Stimulated activated CD8-positive, alpha-beta memory T cell treated with anti-CD3 and anti-CD28 coated beads, Interleukin-2, amount 100 ng/mL, for 48 hours (primary cell): ENCODE measurements at places on chromosomes 2 and 18.

- no peak for DNase-seq
Measured at GRCh38 chr2:183532514-183532913, 408.3 kb downstream of the NUP35 start.

DNA sequence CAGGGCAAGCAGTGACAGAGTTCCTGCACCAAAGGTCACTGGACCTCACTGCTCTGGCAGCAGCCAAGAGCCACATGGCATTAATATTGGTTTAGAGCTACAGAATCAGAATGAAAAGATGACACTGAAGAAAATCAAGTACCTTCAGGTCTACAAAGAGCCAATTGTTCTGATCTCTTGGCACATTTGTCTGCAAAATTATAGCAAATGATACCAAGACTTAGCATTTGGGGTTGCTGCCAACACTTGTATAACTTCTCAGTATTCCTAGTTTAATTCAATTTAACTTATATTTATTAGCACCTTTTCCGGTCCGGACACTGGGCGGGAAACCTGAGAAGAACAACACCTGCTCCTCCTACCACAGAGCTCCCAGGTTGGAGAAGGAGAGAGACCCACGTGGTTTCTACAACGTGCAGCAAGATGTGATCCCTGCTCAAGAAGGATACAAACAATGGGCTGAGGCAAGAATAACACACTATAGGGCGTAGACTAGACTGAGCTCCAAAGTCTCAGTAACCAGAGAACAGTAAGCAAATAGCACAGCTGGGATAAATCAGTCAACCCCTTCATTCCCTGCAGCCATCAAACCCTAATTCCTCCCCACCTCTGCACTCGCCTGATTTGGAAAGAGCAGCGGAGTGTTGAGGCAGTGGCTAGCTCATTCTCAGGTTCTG, 2.4 kb downstream of the LRRC30 start:
- no peak for DNase-seq

DNA sequence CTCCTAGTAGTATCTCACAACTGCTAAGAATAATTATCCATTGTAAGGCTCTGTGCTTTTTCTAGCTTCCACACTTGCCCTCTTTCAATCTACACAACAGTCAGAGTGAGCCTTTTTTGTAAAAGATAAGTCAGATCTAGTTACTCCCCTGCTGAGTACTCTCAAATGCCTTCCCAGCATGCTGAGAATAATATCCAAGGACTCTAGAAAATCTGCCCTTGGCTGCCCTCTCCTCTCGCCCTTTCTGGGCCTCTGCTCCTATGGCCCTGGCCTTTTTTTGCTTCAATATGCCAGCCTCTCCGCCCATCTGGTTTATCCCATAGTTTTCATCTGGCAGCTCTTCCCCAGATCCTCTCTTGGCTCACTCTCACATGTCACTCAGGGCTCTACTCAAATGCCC, 455.9 kb upstream of the UBE2E3 start:
- DNase-seq = no peak

DNA sequence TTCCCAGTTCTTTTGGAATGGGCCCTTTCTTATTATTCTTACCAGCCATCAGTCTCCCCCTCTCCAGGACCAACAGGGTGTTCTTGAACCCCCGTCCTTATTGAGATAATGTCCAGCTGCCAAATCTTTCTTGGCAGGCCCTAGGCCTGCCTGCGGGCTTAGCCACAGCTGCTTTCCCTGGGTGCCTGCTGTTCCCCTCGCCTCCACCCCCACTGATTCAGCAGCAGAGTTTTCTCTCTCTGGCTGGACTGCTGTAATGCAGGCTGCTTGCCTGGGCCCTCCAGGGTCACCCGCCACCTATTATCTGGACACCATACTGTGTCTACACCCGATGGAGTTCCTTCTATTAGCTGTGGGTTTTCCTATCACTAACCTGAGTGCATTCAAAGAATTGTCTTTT, 395.4 kb upstream of the ATP5MC3 start:
- DNase-seq = no peak

DNA sequence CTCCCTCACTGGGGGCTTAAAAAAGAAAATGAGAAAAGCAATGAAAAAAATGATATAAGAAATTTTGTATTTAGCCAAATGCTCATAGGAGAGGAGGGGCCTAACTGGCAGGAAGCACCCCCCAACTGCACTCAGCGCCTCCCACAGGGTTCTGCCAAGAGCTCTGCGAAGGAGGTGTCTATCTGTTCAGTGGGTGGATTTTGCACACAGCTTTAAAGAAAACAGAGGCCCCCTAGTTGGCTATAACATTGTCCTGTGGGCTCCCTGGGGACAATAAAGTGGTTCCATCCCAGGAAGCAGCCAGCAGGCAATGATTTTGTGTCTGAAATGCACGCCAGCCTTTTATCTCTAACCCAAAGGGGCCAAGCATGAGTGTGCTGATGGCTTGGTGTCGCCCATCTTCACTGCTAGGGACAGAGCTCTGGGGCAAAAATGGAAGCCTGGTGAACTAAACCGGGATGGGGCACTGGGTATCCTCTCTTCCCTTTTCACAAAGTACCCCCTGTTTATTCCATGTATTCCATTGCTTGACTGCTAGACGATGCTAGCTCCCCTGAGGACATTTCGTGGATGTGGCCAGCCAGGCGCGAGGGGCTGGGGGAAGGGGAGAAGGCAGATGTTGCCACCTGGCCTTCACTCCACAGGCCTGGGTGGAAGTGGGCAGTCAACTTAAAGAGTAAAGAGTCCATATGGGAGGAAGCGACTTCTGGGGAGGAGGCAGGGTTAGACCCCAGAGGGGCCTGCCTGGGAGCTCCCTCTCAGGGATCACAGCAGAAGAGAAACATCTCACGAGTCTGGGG, 205.7 kb downstream of the CYP26B1 start:
- no peak for DNase-seq

- no peak for DNase-seq
Measured at GRCh38 chr18:12007063-12007462, 25.8 kb downstream of the IMPA2 start.

GRCh38 chr2:63035169-63035568, 15.5 kb upstream of the OTX1 start:
- DNase-seq = no peak

DNA sequence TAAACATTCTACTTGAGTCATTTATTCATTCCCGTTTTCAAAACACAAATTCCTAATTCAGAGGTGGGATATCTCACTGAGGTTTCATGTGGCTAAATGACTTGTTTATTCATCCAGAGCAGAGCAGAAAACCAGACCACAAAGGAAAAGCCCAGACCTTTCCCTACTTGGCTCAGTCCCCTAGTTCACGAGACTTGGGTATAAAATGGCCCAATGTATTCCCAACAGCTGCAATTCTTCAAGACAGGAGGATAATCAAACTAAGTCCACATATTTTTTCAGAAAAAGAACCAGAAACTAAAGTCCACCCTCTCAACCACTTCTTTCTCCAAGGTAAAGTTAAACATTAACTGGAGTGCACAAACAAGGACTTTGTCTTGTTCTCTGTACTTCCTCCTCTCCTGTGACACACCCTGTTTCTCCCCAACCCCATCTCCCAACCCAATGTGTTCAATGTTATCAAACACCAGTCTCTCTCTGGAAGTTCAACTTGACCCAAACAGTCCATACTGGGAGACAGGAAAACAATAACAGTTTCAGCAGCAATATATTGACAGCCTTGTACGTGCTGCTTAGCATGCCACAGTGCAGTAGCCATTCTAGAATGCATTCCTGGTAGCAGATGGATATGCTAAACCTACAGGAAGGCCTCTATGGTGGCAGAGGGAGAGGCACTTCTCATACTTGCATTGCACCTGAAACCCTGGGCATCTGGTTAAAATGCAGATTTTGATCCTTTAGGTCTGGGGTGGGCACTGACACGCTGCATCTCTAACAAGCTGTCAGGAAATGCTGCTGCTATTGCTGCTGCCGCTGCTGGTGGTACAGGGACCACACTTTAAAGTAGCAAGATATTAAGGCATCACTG, 110.7 kb downstream of the INO80D start:
- DNase-seq = no peak

DNA sequence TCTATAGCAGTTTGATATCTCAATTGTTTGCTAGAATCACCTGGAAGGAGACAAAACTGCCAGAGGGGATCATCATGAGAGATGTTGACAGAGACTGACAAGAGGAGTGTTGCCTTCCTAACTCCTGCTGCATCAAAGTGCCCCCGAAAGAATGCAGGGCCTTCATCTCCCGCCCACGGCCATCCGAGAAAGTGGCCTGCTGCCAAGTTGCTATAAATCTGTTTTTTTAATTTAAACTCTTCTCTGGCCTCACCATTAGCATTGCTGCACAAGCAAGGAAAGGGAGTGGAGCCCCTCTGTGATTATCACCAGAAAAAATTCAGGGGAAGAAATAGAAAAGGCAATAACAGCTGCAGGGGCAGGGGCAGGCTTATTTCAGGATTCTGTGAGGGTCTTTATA, 238.1 kb upstream of the EPHA4 start:
- no peak for DNase-seq

- no peak for DNase-seq
Measured at GRCh38 chr2:231904161-231904611, 22.0 kb downstream of the NPPC start.

DNA sequence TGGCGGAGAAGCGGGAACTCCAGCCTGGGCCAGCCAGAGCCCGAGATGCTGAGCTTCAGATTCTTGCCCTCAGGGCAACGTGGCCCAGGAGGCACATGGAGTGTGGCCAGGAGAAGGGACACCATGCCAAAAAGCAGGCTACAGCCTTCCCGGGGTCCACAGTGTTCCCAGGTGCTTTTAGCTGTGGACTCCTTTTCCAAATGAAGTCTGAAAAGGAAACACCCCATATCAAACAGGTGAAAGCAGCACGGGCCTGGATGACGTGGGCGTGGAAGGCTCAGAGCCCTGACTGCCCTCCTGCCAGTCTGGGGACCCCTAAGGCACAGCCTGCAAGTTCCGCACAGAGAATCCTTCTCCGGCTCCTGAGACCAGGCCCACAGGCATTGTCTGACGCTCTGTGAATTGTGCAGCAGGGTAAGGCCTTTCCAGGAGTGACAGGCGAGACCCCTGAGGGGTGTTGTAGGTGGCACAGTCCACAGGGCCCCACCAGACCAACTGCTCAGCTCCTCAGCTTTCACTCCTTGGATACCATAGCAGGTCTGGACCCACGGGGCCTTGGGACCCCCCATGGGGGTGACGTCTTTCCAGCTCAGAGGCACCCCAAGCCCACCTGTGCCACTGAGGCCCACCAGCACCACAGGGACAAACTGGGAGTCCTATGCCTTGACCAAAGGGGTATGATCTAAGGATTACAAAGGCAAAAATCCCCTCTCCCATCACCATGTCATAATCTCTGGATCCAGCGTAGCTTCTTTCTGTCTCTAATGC, 69.6 kb upstream of the RAB6C start:
- no peak for DNase-seq

- no peak for DNase-seq
Measured at GRCh38 chr2:221335219-221335752, 236.8 kb downstream of the EPHA4 start.

GRCh38 chr2:127486247-127487058, 39.8 kb downstream of the IWS1 start:
- DNase-seq = no peak

- no peak for DNase-seq
Measured at GRCh38 chr2:105801961-105802360, 57.2 kb downstream of the NCK2 start.

- DNase-seq = no peak
Measured at GRCh38 chr2:99417396-99417795, 72.4 kb downstream of the REV1 start.

DNA sequence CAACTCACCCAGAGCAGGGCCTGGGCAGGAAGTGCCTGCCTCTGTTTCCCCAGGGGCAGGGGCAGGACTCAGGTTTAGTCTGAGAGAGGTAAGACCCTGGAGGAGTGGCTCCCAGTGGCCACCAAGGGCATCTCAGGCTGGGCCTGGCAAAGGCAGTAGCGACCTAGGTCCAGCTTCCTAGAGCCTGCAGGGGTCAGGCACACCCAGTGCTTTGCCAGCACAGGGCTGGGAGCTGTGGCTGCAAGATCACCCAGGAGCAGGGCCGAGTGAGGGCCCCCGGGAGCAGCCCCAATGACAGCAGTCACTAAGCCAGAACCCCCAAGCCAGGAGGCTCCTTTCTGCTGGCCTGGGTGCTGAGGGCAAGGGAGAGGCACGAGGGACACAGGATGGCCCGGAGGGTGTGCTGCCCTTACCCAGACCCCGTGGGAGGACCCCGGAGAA, 8.8 kb upstream of the DUSP2 start:
- DNase-seq = no peak

GRCh38 chr2:98909317-98910211, 26.5 kb downstream of the CRACDL start:
- DNase-seq = no peak

- DNase-seq = no peak
Measured at GRCh38 chr2:21258082-21258481, 134.3 kb downstream of the TDRD15 start.

DNA sequence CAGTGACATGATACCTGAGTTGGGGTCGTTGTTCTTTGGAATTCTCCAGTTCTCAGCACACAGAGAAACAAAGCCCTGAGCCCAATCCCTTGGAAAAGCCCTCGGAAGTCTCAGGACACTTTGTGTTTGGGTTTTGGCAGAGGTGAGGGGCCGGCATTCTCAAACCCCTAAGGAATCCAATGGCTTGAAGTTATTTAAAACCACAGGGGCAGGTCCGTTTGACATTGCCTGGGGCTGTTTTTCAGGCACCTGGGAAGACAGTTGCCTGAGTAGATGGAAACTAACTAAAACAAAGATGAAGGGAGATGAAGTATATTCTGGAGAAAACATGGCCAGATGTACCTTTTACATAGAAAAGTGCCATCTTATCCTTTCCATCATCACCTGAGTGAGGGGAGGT, 22.5 kb upstream of the OTOF start:
- DNase-seq = no peak

- DNase-seq = no peak
Measured at GRCh38 chr2:217332866-217333265, 473.0 kb upstream of the TNP1 start.

DNA sequence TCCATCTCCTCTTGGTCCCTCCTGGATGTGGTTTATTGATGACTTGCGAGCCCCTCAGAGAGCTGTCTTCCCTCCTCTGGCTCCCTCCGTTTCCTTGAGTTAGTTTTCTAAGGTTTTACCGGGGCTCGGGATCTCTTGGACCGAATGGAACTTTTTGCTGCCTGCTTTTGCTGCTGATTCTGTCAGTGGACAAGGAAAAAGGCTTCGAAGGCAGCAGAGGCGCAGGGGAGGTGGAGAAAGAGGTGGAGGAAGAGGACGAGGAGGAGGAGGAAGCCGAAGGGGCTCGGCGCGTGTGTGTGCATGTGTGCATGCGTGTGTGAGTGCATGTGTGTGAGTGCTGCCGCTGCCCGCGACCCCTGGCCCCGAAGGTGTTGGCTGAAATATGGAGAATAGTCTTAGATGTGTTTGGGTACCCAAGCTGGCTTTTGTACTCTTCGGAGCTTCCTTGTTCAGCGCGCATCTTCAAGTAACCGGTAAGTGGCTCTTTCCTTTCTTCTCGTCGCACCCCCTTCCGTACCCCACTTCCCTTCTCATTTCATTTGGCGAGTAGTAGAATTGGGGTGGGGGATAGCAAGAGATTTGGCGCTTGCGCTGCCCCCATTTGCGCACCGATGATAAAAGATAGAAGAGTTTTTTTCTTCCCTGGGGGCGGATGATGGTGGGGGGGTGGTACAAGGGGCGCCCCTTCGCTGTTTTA, 557 bp downstream of the DCC start:
- no peak for DNase-seq

- DNase-seq = no peak
Measured at GRCh38 chr18:58796220-58796619, 68.5 kb upstream of the ZNF532 start.

GRCh38 chr2:112839407-112840067, 3.0 kb upstream of the IL1B start:
- no peak for DNase-seq
